ENCODE measurements at places on chromosomes 2 and 18.
A peak's percentile ranks its signal among the peaks of the same experiment; 100 is the strongest.

- H3K27ac ChIP-seq: no peak overlapping the region
- H3K27me3 ChIP-seq: peaks cover 29% of the 10 kb centered on the region
- H3K36me3 ChIP-seq: no peaks in the 10 kb centered on the region
- peaks cover 21% of the 10 kb centered on the region for H3K4me1 ChIP-seq
- DNase-seq: no peak
Measured at GRCh38 chr18:31648966-31649429, 35.4 kb downstream of the B4GALT6 start.

GRCh38 chr2:203394519-203395227 is 66.5 kb downstream of the ABI2 start:
- H3K4me3 ChIP-seq: no peak overlapping the region
- no peaks in the 10 kb centered on the region for H3K27me3 ChIP-seq
- no peaks in the 10 kb centered on the region for H3K4me1 ChIP-seq
- no peak overlapping the region for H3K27ac ChIP-seq
- peaks cover 27% of the 10 kb centered on the region for H3K36me3 ChIP-seq

GRCh38 chr2:168371273-168372019 is 84.6 kb upstream of the CERS6 start:
- peaks cover 10% of the 10 kb centered on the region for H3K4me1 ChIP-seq
- H3K27ac ChIP-seq: no peak overlapping the region
- no peak for DNase-seq
- H3K27me3 ChIP-seq: no peaks in the 10 kb centered on the region
- peaks cover 1% of the 10 kb centered on the region for H3K36me3 ChIP-seq

GRCh38 chr2:149363958-149364357 is 33.6 kb downstream of the LYPD6 start:
- peaks cover 19% of the 10 kb centered on the region for H3K27me3 ChIP-seq
- H3K27ac ChIP-seq: no peak overlapping the region
- no peak overlapping the region for H3K4me3 ChIP-seq

- peak; percentile 92 for DNase-seq
- H3K27ac ChIP-seq: peak overlapping the region; percentile 100
- peak overlapping the region; percentile 94 for H3K4me3 ChIP-seq
- H3K27me3 ChIP-seq: no peaks in the 10 kb centered on the region
Measured at GRCh38 chr18:3451183-3451988, 1.4 kb downstream of the TGIF1 start.

DNA sequence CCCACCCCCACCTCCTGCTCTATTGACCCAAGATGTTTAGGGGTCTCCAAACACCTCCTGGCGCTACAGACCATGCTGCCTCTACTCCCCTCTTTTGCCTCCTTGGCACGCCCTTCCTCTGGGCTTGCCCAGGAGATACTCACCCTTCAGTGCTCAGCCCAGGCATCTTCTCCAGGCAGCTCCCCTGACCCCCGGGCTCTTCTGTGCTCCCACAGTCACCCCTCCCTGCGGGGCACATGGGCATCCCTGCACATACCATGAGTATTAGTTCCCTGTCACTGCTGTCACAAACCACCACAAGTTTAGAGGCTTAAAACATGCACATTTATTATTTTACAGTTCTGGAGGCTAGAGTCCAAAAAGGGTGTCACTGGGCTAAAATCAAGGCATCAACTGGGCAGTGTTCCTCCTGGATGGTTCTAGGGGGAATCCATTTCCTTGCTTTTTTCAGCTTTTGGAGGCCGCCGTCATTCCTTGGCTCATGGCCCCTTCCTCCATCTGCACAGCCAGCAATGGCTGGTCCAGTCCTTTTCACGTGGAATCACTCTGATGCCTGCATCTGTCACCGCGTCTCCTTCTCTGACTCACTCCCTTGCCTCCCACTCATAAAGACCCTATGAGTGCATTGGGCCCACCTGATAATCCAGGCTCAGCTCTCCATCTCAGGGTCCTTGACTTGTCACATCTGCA is 230.4 kb upstream of the COPS8 start:
- no peaks in the 10 kb centered on the region for H3K4me1 ChIP-seq
- DNase-seq: no peak
- no peaks in the 10 kb centered on the region for H3K27me3 ChIP-seq
- no peak overlapping the region for H3K27ac ChIP-seq
- no peak overlapping the region for H3K4me3 ChIP-seq

DNA sequence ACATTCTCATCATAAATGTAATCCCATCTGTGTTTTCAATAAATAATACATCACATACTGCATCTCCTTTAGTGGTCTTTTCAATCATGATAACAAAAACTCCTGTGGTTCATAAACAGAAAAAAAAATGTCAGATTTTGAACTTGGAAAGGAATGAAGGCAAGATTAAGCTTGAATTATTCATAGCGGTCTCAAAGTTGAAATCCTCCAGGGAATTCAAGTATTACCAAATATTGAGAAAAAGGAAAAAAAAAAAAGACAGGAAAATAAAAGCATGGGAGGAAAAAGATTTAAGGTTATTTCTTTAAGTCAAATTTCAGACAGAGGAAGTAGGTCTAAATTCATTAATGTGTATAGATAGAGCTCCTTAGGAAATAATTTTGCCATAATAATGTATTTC is 92.1 kb downstream of the COLEC12 start:
- peaks cover 3% of the 10 kb centered on the region for H3K27me3 ChIP-seq
- DNase-seq: no peak
- H3K4me1 ChIP-seq: no peaks in the 10 kb centered on the region
- no peak overlapping the region for H3K27ac ChIP-seq
- H3K36me3 ChIP-seq: no peaks in the 10 kb centered on the region
- H3K4me3 ChIP-seq: no peak overlapping the region

- H3K27me3 ChIP-seq: peaks cover 10% of the 10 kb centered on the region
- no peaks in the 10 kb centered on the region for H3K36me3 ChIP-seq
- no peak overlapping the region for H3K27ac ChIP-seq
- no peak overlapping the region for H3K4me3 ChIP-seq
- H3K4me1 ChIP-seq: no peaks in the 10 kb centered on the region
- no peak for DNase-seq
Measured at GRCh38 chr2:172742931-172743540, 7.4 kb downstream of the RAPGEF4 start.

DNA sequence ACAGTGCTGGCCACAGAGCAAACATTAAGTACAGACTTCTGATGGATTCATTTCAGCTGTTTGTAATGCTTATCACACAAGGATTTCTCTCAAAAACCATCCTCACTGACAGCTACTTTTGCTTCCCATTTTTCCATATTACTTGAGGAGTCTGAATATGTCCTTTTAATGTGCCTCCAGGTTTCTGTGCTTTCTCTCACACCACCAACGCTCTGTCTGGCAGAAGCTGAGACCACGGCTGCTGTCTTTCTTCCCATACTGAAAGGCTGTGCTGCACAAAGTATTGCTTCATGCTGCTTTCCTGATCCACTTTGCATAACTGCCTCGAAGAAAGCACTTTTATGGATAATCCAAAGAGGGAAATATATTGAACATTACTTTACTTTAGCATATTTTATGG is 312.1 kb upstream of the ZEB2 start:
- no peaks in the 10 kb centered on the region for H3K4me1 ChIP-seq
- peaks cover 2% of the 10 kb centered on the region for H3K27me3 ChIP-seq
- no peaks in the 10 kb centered on the region for H3K36me3 ChIP-seq
- H3K27ac ChIP-seq: no peak overlapping the region
- H3K4me3 ChIP-seq: no peak overlapping the region

DNA sequence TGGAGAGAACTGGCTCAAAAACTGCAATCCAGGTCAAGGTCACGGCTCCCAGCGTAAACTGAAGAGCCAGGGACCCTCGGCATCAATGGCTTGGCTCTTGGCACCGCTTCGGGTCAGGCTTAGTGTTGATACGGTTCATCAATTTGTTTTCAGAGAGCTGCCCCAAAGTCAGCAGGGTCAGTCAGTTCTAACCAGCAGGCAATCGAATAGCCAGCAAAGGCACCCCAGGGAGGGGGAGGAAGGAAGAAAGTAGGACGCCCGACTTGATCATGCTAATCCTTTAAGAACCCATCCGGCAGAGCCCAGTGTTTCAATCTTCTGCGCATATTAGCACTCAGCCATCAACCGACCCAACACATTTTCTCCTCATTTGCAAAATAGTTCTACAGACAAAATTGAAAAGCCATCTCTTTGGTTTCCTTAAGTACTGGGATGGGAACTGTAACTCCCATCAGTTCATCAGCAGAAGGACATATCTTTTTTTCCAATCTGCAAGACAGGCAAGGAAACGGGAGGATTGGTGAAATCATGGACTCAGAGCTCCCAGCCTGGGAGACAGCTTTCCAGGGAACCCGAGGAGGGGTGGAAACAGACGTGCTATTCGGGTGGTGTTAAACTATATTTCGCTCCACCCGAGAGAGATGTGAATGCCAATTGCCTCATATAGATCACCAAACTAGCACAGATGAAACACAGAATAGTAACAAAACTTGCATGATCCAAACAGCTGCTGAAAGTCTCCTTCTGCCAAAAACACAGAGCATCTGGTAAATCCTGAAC is 40.7 kb upstream of the CABLES1 start:
- H3K27me3 ChIP-seq: no peaks in the 10 kb centered on the region
- no peak overlapping the region for H3K27ac ChIP-seq
- H3K4me1 ChIP-seq: peaks cover 7% of the 10 kb centered on the region
- H3K36me3 ChIP-seq: no peaks in the 10 kb centered on the region
- H3K4me3 ChIP-seq: no peak overlapping the region

GRCh38 chr2:216780843-216781242 is 79.0 kb downstream of the TNP1 start:
- no peak overlapping the region for H3K27ac ChIP-seq
- H3K4me1 ChIP-seq: no peaks in the 10 kb centered on the region
- no peak overlapping the region for H3K4me3 ChIP-seq
- DNase-seq: no peak

- H3K4me1 ChIP-seq: peaks cover 3% of the 10 kb centered on the region
- H3K36me3 ChIP-seq: no peaks in the 10 kb centered on the region
- H3K4me3 ChIP-seq: no peak overlapping the region
- DNase-seq: no peak
- no peaks in the 10 kb centered on the region for H3K27me3 ChIP-seq
Measured at GRCh38 chr2:25090801-25091200, 48.9 kb downstream of the EFR3B start.

GRCh38 chr18:63924551-63924950 is 16.8 kb downstream of the SERPINB10 start:
- no peak overlapping the region for H3K4me3 ChIP-seq
- H3K36me3 ChIP-seq: no peaks in the 10 kb centered on the region
- no peaks in the 10 kb centered on the region for H3K4me1 ChIP-seq
- H3K27me3 ChIP-seq: peaks cover 23% of the 10 kb centered on the region

DNA sequence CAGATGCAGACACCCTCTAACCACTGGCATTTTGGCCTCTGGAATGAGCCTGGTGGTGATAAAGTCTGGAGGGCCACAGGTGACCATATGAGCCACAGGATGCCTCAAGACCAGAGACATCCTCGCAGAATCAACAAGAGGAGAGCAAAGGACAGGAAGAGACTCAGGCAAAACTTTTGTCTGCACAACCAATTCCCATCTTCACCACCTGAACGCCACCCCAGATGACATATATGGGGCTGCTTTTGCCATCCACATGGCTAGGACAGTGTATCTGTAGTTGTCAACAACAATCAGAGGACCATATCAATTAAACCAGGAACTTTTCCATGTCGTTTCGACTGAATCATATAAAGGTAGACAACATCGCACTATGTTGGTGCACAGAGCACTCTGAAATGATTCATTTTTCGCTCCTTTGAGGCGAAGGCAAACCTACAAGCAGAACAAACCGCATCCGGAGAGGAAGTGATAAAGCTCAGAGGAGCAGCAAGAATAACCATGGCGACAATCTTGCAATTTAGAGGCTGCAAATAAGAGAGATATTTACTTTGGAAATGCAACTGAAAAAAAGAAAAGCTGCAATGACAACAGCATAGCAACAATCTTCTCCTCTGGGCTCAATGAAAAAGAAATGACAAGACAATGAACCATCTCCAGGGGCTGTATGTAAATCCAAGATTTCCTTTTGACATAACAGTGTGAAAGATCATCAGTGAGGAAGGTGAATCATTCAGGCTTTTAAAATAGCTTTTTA is 204.5 kb downstream of the ARL4C start:
- H3K4me1 ChIP-seq: peaks cover 94% of the 10 kb centered on the region
- no peaks in the 10 kb centered on the region for H3K27me3 ChIP-seq
- DNase-seq: no peak
- no peaks in the 10 kb centered on the region for H3K36me3 ChIP-seq

- no peak overlapping the region for H3K4me3 ChIP-seq
- H3K27me3 ChIP-seq: no peaks in the 10 kb centered on the region
- H3K27ac ChIP-seq: no peak overlapping the region
- no peaks in the 10 kb centered on the region for H3K36me3 ChIP-seq
Measured at GRCh38 chr18:53946594-53946993, 277.9 kb downstream of the MBD2 start.

- H3K36me3 ChIP-seq: no peaks in the 10 kb centered on the region
- no peak overlapping the region for H3K4me3 ChIP-seq
- no peak overlapping the region for H3K27ac ChIP-seq
- no peaks in the 10 kb centered on the region for H3K27me3 ChIP-seq
- H3K4me1 ChIP-seq: no peaks in the 10 kb centered on the region
- no peak for DNase-seq
Measured at GRCh38 chr18:29164020-29164706, 987.2 kb upstream of the CDH2 start.

- no peak for DNase-seq
- no peaks in the 10 kb centered on the region for H3K36me3 ChIP-seq
- H3K4me1 ChIP-seq: peaks cover 27% of the 10 kb centered on the region
- no peaks in the 10 kb centered on the region for H3K27me3 ChIP-seq
Measured at GRCh38 chr2:74413001-74413698, 8.3 kb downstream of the C2orf81 start.

DNA sequence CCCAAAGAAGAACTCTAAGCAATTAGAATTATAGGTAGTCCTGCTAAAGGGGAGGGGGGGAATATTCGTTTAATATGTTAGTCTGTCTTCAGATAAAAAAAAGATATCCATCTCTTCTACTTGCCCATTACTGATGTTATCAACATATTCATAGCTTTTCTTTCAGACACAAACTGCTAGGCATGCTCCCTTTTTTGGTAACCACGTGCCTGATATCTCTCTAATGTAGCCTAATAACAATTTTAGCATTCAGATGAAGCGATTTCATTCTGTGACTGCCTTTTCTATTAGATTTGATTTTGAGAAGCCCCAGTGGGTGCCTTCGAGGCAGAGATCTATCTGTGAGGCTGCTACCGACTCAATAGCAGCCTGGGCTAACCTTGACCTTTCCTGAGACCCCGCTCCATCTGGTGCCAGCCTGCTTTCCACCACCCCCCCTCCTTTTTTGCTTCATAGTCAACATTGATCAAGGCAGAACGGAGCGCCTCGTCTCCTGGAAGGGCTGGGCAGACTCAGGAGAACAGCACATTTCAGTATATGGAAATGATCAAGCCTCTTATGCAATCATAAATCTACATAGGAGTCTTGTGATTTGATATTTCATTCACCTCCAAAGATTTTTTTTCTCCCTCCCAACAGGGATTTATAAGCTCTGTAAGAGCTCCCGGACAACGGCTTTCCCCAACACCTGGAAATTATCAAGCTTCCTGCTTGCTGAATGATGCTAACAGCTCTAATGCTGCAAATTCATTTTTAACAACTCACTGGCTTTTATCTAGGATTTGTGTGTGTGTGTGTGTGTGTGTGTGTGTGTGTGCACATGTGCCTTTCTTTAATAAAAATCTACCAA is 14.7 kb upstream of the BCL11A start:
- DNase-seq: no peak
- H3K4me1 ChIP-seq: peaks cover 5% of the 10 kb centered on the region
- H3K27ac ChIP-seq: no peak overlapping the region
- no peak overlapping the region for H3K4me3 ChIP-seq
- H3K27me3 ChIP-seq: peaks cover 23% of the 10 kb centered on the region
